ENCODE measurements at places on chromosomes 3 and 15.

DNA sequence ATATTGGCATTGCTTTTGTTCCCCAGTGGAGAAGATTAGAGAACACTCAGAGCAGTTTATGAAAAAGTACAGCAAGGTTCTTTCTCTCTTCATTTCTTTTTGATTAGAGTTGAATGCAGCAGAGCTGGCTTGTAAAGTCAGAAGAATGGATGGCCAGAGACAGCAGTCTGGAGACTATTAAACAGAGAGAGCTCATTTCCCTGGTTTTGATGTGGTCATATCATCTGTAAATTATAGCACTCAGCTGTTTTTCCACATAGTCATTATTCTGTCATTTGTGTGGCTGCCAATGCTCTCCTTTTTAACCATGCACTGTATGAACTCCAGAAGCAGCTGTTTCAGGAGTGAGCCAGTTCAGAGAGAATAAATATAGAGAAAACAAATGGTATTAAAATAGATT, 177.4 kb upstream of the CRBN start:
- no peak for DNase-seq

- no peak for DNase-seq
These were observed 105.3 kb upstream of the PEX5L start for GRCh38 chr3:180142041-180142440.

- DNase-seq: no peak
These were observed 79.6 kb downstream of the CDIN1 start for GRCh38 chr15:36658898-36659639.

GRCh38 chr3:135739779-135740178, 225.7 kb upstream of the PPP2R3A start:
- DNase-seq: no peak

- no peak for DNase-seq
These were observed 100.1 kb downstream of the TPRA1 start for GRCh38 chr3:127490271-127491023.

DNA sequence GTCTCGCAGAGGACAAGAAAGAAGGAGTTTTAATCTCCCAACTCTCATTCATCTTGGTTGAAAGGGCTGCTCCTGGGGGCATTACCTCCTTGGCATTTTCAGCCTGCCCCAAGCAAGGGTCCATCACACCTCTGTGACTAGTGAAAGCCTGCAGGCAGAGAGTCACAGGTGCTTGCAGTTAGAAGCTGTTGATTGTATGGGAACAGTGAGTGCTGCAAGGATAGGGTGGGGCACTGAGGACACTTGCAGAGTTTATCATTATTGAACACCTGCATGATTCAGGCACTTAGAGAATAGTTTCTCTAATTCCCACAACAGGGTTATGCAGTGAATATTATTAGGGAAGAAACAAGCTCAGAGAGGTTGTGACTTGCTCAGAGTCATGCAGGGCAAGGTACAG, 41.7 kb upstream of the IGF2BP2 start:
- DNase-seq: no peak

- no peak for DNase-seq
These were observed 202.7 kb upstream of the SLC2A2 start for GRCh38 chr3:171229173-171229572.

DNA sequence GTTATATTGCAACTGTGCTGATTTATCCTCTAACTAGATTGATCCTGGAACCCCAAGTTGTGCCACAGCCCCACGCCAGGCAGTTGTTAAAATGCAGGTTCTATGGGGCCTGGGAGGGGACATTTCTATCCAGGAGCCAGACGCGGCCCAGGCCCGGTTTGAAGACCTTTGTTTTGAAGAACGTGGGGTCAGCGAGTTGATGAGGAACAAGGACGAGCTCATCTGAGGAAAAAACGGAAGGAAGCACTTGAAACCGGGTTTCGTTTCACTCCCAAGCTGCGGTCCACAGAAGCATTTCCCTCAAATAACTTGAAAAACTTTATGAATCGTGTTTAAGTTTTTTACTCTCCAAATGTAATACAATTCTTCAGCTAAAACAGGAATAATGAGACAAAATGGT, 76.4 kb downstream of the CHSY1 start:
- peak; percentile 75 for DNase-seq

- DNase-seq: no peak
These were observed 102.7 kb downstream of the CGNL1 start for GRCh38 chr15:57479005-57479404.

GRCh38 chr15:76185716-76186115, 125.6 kb downstream of the ETFA start:
- DNase-seq: peak; percentile 13

- no peak for DNase-seq
These were observed 214.1 kb downstream of the SHQ1 start for GRCh38 chr3:72634128-72634527.

DNA sequence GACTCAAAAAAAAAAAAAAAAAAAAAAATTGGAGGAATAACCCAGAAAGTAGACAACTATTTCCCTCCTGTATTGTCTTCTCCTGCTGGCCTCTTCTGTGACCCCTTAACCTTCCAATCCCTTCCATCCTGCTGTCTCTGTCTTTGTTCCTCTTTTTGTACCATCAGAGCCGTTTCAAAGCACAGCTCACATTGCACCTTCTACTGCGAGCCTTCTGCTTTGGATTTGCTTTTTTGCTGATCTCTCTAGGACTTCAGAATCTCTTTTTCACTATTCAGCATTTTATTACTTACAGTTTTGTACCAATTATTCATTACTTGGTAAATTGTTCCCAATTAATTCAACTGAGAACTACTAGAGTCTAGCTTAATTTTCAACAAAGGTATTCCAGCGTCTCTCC, 284.0 kb upstream of the TBL1XR1 start:
- DNase-seq: no peak

GRCh38 chr3:9583371-9583770, 29.7 kb upstream of the LHFPL4 start:
- no peak for DNase-seq

GRCh38 chr3:71949442-71949841, 164.5 kb upstream of the PROK2 start:
- no peak for DNase-seq

DNA sequence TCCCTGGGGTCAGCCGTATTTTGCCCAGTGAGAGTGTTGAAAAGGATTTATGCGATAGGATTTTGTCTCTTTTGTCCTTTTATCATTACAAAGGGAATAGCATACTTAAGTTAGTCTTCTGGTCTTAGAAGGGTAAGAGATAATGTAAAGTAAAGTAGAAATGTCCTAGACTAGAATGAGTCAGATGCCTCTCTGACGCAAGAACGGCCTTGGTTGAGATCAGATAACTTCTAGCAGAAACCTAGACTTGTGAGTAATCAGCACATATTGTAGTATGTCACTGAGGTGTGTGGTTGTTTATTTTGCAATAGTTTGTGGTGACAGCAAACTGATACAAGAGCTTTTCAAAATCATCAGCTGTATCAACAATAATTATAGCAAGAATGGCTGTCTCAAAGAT, 866.1 kb downstream of the NSUN3 start:
- DNase-seq: no peak

DNA sequence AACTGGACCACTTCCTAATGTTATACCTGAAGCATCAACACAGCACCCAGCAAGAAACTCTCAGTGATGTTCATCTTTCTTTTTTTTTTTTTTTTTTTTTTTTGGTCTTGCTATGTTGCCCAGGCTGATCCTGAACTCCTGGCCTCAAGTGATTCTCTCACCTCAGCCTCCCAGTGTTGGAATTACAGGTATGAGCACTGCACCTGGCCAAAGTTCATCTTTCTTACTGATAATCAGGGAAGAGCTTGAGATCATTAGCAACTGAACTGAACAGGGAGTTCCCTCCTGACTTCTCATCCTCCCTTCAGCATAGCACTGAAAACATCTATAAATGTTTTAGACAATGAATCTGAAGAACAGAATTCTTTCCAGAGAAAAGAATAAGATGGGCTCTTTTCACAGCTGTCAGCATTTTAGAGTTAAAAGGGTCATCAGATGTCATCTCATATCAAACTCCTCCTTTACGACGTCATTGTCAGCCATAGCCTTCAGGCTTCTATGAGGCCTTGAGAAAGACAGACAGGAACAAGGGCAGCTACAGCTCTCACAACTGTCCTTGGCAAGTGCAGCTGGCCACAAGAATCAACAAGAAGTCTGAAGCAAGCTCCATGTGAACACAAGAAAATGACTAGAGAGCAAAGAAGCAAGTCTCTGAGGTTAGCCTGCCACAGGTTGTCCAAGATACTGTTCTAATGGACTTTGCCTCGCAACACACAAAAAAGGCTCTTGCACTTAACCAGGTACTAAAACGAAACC, 33.8 kb downstream of the SCAP start:
- DNase-seq: no peak

GRCh38 chr15:69743091-69743490, 290.5 kb downstream of the RPLP1 start:
- no peak for DNase-seq

DNA sequence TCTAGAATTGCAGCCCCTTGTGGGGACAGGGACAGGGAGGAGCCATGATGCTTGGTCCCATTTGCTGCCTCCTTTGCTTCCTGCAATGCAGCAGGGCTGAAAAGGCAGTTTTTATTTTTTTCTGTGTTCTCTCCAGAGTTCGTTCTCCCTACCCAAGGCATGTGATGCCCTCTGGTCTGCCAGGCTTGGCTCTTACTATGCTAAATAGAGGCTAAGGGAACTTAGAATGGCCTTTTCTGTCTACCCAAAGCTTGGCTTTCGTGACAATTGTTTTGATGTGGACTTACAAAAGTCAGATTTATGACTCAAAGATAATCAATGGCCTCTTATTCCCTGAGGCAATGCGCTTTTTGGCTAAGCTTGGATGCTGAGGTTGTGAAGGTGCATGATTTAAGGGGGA, 293.3 kb upstream of the TBL1XR1 start:
- DNase-seq: no peak

DNA sequence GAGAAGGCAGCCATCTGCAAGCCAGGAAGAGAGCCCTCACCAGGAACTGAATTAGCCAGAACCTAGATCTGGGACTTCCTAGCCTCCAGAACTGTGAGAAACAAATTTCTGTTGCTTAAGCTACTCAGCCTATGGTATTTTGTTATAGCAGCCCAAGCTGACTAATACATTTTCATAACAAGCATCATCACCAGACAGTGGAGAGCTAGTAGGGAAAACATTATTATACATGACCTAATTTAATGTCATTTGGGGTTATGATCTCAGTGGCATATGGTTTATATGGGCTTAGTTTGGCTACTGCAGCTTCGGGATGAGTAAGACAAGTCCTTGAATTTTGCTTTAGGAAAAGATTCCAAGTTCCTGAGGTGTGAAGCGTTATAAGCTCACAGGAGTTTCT, 35.6 kb downstream of the LNP1 start:
- DNase-seq: no peak

DNA sequence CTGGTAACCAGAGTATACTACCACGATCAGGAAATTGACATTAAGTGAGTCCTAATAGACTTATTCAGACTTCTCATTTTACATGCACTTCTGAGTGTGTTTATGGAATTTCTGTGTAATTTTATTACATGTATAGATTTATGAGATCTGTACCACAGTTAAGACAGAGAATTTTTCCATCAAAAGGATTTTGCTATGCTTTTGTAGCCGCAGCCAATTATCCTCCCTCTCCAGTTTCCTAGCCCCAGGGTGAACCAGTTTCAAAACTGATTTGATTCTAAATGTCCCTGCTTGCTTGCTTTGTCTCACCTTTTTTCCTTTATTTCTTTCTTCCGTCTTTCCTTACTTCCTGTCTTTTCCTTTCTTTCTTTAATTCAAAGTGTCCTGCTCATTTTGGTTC, 661.2 kb upstream of the BCHE start:
- no peak for DNase-seq

GRCh38 chr3:116877968-116878367, 168.4 kb downstream of the TUSC7 start:
- no peak for DNase-seq

- DNase-seq: no peak
These were observed 54.4 kb downstream of the SLC24A1 start for GRCh38 chr15:65676123-65676522.

- peak; percentile 31 for DNase-seq
These were observed 141.9 kb upstream of the C2CD4B start for GRCh38 chr15:62306851-62307504.

DNA sequence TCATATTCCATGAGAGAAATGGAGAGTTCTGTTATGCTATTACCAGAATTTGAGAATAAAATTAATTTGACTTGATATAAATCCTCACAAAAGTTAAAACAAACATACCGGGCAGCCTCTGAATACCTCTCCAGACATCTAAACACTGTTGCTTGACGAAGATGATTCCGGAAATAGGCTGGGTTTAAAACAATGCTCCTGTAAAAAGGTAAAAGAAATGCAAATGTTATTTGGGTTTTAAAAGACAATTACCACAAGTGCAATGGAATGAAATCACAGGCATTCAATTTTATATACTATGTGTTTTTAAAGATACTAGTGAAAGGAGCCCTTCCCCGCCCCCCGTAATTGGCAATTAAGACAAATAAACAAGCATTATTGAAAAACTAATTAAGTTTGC, 121.7 kb downstream of the SPATA16 start:
- no peak for DNase-seq

DNA sequence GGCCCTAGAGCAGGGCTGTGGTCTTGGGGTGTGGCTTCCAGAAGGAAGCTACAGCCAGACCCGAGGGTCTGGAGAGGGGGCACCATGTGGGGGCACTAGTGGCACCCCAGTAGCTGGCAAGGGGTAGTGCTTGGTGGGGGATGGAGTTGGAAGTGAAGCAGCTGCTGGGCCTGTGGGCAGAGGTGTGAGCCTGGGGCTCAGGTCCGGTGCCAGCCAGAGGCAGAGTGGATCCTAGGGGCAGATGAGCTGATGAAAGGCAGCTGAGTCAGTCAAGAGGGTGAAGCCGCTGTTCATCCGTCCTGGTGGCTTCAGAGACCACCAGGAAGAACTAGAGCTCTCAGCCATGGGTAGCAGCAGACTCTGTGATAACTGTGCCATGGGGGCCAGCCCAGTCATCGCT, 172.6 kb downstream of the TBC1D2B start:
- DNase-seq: no peak

- DNase-seq: no peak
These were observed 192.0 kb downstream of the UBE2E2 start for GRCh38 chr3:23395115-23395514.

GRCh38 chr15:58840048-58840447, 68.9 kb downstream of the MINDY2 start:
- no peak for DNase-seq

- DNase-seq: no peak
These were observed 983.4 kb downstream of the ROBO2 start for GRCh38 chr3:78023257-78023656.

DNA sequence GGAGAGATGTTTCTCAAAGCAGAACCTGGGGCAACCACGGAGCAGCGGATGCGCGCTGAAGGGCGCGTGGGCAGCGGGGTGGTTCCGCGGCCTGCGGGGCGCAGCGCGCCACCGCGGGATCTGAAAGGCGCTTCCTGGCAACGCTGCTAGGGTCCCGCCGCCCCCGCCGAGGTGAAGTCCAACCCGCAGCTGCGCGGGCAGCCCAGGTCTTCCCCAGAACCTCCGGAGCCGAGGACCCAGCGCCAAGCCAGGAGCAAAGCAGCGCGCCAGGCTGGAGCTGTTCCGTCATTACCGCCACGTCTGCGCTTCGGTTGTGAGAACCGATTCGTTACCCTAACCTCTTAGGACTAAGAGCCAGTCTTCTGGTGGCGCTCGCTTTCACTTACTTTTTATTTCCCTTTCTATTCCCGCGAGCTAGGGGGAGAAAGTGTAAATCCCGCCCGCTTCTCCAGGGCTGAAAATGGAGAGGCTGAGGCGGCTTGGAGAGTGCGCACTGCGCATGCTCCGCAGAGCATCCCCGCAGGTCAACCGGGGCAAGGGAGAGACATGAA, 3.2 kb upstream of the GABRG3 start:
- no peak for DNase-seq

GRCh38 chr15:94792196-94792595, 560.8 kb downstream of the MCTP2 start:
- no peak for DNase-seq

Data from inflammatory macrophage treated with lipopolysaccharide for 1 hour (primary cell).